A375 (cell line): ENCODE measurements at places on chromosomes 4 and X. TPM values are rescaled to one million over a fixed set of nuclear protein-coding genes. Genes with fewer than 3 reads are reported as not detected.

ZNF711 gene
- total RNA-seq, result 0.60 and 0.90 TPM in 2 replicates

GASK1B gene
- total RNA-seq, result 0.94 and 1.1 TPM in 2 replicates

NPY5R gene
- total RNA-seq, result not detected in 2 replicates

EXOSC9 gene
- total RNA-seq, result 52.2 and 55.3 TPM in 2 replicates

MTTP gene
- total RNA-seq, result not detected in 2 replicates

TRIM60 gene
- total RNA-seq, result 0.19 TPM in 1 of 2 replicates, not detected in the other

GAGE12J gene
- total RNA-seq, result 0.57 and 12.5 TPM in 2 replicates

METAP1 gene
- 43.7 and 45.3 TPM in 2 replicates for total RNA-seq

SPANXD gene
- 7.1 and 8.2 TPM in 2 replicates for total RNA-seq

WNK3 gene
- total RNA-seq, result 0.08 and 0.64 TPM in 2 replicates

ZCCHC13 gene
- total RNA-seq, result not detected in 2 replicates

ALPK1 gene
- total RNA-seq, result 8.6 and 9.8 TPM in 2 replicates

NIPAL1 gene
- 2.0 and 4.1 TPM in 2 replicates for total RNA-seq

COPS4 gene
- 40.0 and 42.7 TPM in 2 replicates for total RNA-seq

SYTL5 gene
- 62.6 and 66.9 TPM in 2 replicates for total RNA-seq

IL13RA2 gene
- 350 and 396 TPM in 2 replicates for total RNA-seq

TSPAN6 gene
- total RNA-seq, result 6.9 and 9.9 TPM in 2 replicates

GABRG1 gene
- total RNA-seq, result 0.58 and 0.72 TPM in 2 replicates

TMEM184C gene
- total RNA-seq, result 12.7 and 16.4 TPM in 2 replicates

AFAP1 gene
- total RNA-seq, result 73.9 and 75.3 TPM in 2 replicates

CXCL6 gene
- total RNA-seq, result not detected in 2 replicates

SHROOM2 gene
- 20.2 and 27.6 TPM in 2 replicates for total RNA-seq

GLUD2 gene
- 2.2 TPM in 2 replicates for total RNA-seq

POF1B gene
- 0.05 TPM in 1 of 2 replicates, not detected in the other for total RNA-seq

SLC10A7 gene
- 3.7 and 5.2 TPM in 2 replicates for total RNA-seq

ITIH6 gene
- total RNA-seq, result 1.7 and 2.8 TPM in 2 replicates

RGS12 gene
- total RNA-seq, result 10.0 and 10.6 TPM in 2 replicates

POLN gene
- not detected in 2 replicates for total RNA-seq

CAPN6 gene
- not detected in 2 replicates for total RNA-seq

LIMCH1 gene
- total RNA-seq, result 54.1 and 54.6 TPM in 2 replicates

CCDC110 gene
- 0.34 TPM in 1 of 2 replicates, not detected in the other for total RNA-seq

PPP4R3C gene
- total RNA-seq, result 0.24 TPM in 1 of 2 replicates, not detected in the other

FRAS1 gene
- total RNA-seq, result 0.85 and 1.4 TPM in 2 replicates

KLHL34 gene
- not detected in 2 replicates for total RNA-seq

SHOX gene
- not detected in 2 replicates for total RNA-seq

ZNF732 gene
- total RNA-seq, result 0.30 and 0.48 TPM in 2 replicates

ODAPH gene
- not detected in 2 replicates for total RNA-seq

GPAT3 gene
- total RNA-seq, result 117 and 120 TPM in 2 replicates

NEIL3 gene
- total RNA-seq, result 8.9 and 10.7 TPM in 2 replicates

RIPPLY1 gene
- not detected in 2 replicates for total RNA-seq

COL25A1 gene
- total RNA-seq, result not detected in 2 replicates

FGF5 gene
- 0.13 TPM in 1 of 2 replicates, not detected in the other for total RNA-seq

ZFX gene
- total RNA-seq, result 24.4 and 28.5 TPM in 2 replicates

F8A2 gene
- not detected in 2 replicates for total RNA-seq

SH3RF1 gene
- 9.4 and 14.0 TPM in 2 replicates for total RNA-seq

FAM184B gene
- 0.23 and 0.27 TPM in 2 replicates for total RNA-seq

CSAG3 gene
- 8.5 and 11.0 TPM in 2 replicates for total RNA-seq

FGF16 gene
- total RNA-seq, result not detected in 2 replicates

SPIN2A gene
- 0.57 and 1.3 TPM in 2 replicates for total RNA-seq

RHOXF2B gene
- not detected in 2 replicates for total RNA-seq

ARHGAP6 gene
- total RNA-seq, result 0.27 and 0.49 TPM in 2 replicates

UGT2B17 gene
- total RNA-seq, result not detected in 2 replicates

MSL3 gene
- total RNA-seq, result 18.3 and 25.0 TPM in 2 replicates

GCNA gene
- total RNA-seq, result 0.53 and 0.83 TPM in 2 replicates

FAM47E gene
- 0.61 and 1.1 TPM in 2 replicates for total RNA-seq

NPY2R gene
- not detected in 2 replicates for total RNA-seq

DEFB131A gene
- not detected in 2 replicates for total RNA-seq

PABPC5 gene
- total RNA-seq, result 1.2 and 1.6 TPM in 2 replicates
